ENCODE measurements at places on chromosomes 4 and X.

GRCh38 chrX:131577999-131578734, 34.3 kb downstream of the OR13H1 start:
- DNase-seq: no peak

- DNase-seq: no peak
Observed at GRCh38 chr4:45732161-45732560, 391.7 kb downstream of the GABRG1 start.

DNA sequence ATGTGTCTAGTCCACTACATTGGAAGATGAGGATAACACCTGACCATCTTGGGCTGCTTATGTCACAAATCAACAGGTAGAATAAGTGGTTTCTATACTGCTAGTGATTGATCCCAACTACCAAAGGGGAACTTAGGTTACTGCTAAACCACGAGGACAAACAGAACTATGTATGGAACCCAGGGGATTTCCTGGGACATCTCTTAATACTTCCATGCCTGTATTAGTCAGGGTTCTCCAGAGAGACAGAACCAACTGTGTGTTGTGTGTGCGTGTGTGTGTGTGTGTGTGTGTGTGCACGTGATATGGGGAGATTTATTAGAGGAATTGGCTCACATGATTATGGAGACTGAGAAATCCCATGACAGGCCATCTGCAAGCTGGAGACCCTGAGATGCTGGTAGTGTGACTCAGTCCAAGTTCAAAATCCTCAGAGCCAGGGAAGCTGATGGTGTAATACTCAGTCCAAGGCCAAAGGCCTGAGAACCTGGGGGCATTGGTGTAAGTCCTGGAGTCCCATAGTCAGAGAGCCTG, 16.2 kb upstream of the AFF1 start:
- no peak for DNase-seq

DNA sequence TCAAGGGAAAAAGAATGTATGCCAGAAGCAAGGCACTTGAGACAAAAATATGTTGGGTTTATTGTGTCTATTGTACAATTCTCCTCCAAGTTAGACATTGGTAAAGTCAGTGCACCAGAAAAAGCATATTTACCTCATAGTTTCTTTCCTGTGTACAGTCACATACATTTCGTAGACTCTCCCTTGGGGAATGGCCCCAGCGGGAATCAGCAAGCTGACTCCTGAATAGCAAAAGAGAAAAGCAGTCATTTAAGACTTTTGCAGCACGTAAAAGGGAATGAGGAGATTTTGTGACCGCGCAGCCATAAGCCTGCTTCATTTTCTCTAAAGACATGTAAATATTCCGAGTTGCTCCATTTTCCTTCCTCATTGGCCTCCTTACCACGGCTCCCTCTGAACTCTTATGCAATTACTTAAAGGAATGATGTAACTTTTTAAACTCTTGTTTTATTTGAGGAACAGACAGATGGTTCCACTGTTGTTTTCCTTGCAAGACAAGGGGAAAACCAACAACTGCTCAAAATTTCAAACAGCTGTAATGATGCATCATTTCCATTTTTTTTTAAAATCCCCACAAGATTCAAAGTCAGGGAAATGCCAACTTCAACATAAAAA, 332.7 kb downstream of the UNC5C start:
- no peak for DNase-seq

GRCh38 chr4:183330841-183331240, 8.6 kb upstream of the CLDN24 start:
- no peak for DNase-seq

All from activated naive CD4-positive, alpha-beta T cell (primary cell).